ENCODE measurements at places on chromosomes 5 and 9.

DNA sequence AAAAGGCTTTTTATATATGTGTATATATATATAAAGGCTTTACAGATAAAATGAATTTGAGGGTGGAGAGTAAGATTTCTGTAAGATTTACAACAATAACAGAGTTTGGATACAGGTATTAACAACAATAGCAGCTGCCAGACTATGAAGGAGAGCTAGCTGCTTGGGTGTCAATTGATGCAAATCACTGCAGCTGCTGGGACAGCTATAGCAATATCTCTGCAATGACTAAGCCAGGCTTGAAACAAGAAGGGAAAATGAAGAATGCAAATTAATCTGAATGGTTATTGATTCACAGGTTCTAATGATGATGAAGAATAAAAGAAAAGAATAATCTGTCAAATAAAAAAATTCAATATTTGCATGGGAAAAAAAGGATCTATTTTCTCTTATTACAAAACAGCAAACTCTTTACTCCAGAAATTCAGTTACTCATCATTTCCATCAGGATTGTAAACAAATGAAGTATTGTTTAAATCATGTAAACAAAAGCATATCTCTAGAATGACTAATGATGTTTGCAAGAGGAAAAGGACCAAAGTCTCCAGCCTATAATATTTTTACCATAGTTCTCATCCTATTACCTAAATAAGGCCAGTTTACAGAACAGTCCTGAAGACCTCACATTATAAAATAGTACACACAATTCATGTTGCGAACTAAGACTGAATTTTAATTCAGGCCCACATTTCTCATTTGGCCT lies 219.0 kb downstream of the HTR1A start:
- no peak for DNase-seq

- DNase-seq, result no peak
Observed at GRCh38 chr5:122022966-122023365, 55.1 kb downstream of the LOX start.

GRCh38 chr5:102792705-102793104 lies 37.6 kb downstream of the PAM start:
- no peak for DNase-seq

DNA sequence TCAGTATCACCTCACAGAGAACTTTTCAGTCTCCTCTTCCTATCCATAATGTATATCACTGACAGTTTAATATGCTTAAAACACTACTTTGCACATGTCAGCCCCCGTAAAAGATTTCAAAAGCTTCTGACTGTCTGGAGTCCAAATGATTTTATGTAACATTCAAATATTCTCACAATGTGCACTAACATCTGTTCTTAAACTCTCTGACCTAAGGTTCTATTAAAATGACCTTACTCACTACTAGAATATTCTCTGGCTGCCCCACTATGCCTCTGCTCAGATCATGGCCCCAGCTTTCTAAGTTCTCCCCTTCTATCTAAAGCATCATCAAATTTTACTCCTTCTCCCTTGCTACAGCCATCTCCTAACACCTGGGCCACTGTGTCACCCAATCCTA lies 52.5 kb downstream of the AP3B1 start:
- DNase-seq, result no peak

DNA sequence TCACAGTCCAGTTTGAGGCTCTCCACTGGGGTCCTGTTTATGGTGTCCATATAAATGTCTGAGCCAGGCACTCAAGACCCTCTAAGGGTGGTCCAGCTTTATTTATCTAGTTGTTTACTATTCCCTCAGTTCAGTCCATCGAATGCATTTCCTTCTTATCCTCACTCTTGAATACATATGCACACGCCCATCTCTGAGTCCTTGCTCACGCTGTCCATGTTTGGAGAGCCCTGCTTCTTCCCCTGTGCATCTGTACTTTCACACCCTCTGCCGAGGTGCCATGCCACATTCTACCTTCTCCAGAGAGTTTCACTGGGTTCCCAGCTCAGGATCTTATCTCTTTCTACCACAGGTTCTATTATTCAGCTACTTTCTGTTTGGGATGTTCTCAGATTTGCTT lies 30.2 kb upstream of the SEMA6A start:
- DNase-seq, result no peak

GRCh38 chr5:143494162-143494561 lies 90.7 kb upstream of the NR3C1 start:
- no peak for DNase-seq

GRCh38 chr5:32031089-32031488 lies 143.0 kb downstream of the GOLPH3 start:
- no peak for DNase-seq

DNA sequence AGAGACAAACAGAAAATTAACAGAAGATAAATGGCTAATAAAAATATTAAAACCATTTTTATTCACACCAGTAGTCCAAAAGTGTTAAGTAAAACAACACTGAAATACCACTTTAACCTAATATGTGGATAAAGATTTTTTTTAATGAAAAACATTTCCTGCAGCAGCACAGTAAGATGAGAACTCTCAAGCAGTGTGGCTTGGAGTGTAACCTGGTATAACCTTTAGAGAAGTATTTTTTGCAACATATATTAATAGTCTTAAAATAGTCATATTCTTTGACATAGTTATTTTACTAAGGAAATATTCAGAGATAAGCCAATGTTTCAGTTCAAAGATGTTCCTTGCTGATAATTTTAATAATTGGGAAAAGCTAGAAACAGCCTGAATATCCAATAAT lies 644.4 kb downstream of the PDE4D start:
- DNase-seq, result no peak

GRCh38 chr9:114258866-114259797 lies 63.8 kb upstream of the ORM1 start:
- DNase-seq, result no peak

GRCh38 chr9:107208121-107208520 lies 75.0 kb upstream of the RAD23B start:
- DNase-seq, result no peak

GRCh38 chr5:59607138-59607765 lies 286.3 kb downstream of the PDE4D start:
- no peak for DNase-seq

- DNase-seq, result no peak
Observed at GRCh38 chr5:56908942-56909293, 478 bp upstream of the SETD9 start.

DNA sequence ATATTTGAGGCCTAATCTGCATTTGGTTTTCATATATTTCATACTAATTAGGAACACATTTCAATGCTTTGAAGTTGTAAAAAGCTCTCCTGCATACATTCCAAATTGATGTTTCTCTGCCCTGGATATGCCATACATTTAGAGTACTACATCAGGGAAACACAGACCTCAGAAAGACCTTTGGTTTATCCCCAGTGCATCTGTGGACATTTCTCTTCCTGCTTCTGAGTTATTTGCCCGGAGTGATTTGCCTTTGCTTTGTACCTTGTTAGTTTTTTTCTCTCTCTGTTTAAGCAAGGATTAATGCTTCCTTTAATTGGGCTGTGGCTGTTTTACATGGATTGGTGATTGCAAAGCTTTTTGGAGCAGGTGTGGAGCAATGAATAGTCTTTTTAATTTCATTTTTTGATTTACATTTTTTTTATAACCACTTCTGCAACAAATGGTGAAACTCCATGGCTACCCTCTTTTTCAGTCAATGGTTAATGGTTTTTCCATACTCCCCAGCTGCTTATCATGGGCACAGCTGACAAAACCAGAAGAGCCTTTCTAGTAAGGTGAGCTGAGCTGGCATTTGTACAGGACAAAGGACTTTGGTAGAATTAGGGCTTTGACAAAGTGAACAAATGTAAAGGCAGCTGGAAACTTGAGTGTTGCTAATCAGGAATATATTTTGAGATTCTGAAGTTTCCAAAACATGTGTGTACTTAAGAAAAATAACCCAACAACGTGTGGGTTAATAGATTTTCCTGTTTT lies 54.2 kb downstream of the ZSWIM6 start:
- no peak for DNase-seq

Data from GM19239 (cell line).